ENCODE measurements at places on chromosomes 12 and 14.

GRCh38 chr12:14769466-14769968, 33.8 kb downstream of the WBP11 start:
- no peak for DNase-seq

- DNase-seq = no peak
Measured at GRCh38 chr12:43271659-43272058, 280.3 kb downstream of the ADAMTS20 start.

- no peak for DNase-seq
Measured at GRCh38 chr14:87207756-87208155, 785.2 kb downstream of the GALC start.

DNA sequence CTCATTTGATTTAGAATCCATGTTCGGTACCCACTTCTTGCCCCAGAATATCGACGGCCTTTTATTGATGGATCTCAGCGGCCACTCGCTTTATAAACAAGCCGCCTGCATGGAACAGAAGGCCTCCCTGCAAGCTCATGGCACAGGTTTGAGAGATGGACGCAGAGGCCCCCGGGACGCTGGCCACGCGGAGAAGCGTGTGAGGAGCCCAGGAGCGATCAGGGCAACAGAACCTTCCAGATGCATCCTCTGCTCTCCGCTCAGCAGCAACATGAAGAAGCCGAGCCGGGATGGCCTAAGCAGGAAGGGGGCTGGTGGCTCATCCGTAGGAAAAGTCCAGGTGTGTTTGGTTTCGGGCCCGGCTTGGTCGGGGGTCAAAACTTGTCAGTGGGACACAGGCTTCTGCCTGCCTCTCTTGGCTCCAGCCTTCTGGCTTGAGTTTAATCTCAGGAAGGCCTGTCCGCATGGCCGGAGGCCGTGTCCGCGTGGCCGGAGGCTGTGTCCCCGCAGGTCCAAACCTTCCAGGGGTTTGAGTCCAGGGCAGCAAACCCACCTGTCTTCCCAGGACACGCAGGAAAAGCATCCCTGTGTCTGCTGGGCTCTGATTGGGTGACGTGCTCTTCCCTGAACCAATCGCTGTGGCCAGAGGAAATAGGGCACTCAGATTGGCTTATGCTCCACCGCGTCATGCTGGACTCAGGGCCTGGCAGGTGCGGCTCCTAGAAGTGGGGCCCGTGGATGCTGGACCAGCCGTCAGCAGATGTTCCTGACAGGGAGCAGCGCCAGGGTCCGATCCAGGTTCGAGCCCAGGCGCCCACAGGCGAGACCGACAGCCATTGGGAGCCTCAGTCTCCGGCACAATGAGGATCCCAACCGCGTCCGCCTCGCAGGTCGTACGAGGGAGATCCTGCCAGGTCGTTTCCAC, 65.0 kb downstream of the GALNT9 start:
- no peak for DNase-seq

GRCh38 chr12:31215518-31216232, 110.3 kb downstream of the SINHCAF start:
- no peak for DNase-seq

DNA sequence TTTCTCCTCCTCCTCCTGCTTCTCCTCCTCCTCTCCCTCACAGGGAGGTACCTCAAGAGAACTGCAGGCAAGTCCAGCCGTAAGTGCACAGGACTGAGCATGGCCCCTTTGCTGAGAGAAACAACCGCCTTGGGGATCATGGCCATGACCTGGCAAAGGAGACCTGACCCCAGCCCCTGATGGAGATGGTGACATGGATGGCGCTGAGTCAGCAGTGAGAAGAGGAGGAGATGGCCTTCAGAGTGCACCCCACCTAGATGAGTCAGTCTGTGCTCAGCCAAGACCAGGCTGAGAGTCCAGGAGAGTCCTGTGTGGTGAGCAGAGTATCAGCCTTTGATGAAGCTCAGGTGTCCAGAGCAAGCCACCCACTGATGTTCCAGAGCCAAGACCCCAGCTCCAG, 36.4 kb downstream of the MEG3 start:
- no peak for DNase-seq

DNA sequence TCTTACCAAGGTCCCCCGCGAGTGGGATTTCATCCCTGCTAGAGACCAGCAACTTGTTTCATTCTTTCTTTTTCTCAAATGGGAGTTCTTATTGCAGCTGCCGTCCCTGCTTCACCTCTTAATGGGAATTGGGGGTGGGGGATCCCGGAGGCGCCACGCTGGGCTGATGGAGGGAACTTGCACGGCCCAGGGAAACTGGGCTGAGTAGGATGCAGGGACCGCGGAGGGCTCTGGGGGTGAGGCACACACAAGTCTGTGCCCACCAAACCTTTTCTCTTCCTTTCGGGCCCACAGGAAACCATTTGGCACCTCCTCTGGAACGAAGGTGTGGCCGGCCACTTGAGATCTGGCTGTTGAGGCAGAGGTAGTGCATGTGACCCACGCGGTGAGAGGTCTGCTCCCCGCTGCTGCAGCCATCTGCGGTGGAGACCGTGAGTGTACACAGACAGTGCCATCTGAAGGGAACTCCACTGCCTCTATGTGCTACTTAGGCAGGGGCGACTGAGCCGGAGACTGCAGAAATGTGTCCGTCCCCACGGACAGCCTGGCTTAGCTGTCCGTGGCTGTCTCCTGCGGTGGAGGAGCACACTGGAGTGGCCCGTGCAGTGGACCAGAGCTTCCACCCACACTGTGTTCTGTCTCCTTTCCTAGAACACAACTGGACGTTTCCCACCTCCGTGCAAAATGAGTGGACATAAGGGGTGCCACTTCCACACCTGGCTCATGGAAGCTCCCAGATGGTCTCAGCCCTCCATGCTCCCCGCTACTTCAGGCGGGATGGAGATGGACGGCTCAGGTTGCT, 42.1 kb upstream of the TESC start:
- no peak for DNase-seq

- DNase-seq = no peak
Measured at GRCh38 chr14:59591641-59592370, 15.2 kb upstream of the CCDC175 start.

GRCh38 chr12:128784030-128784760, 39.6 kb downstream of the SLC15A4 start:
- DNase-seq = no peak

DNA sequence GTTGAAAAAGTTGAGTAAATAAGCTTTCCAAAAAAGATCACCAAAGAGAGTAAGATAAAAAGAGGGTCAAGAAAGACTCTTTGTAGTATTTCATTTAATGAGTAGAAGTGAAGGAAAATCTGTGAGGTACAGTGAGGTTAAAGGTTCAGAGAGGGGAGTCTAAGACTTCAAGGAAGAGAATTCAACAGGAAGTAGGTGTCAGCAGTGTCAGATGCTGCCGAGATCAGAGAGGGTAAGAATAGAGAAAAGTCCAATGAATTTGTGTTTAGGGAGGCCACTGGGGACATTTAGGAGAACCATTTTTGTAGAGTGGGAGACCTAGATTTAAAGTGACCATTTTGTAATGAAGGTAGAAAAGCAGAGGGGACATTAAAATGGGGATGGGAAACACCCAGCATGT, 71.6 kb upstream of the KRAS start:
- no peak for DNase-seq

GRCh38 chr14:105417690-105418121, 1.9 kb upstream of the MTA1 start:
- no peak for DNase-seq

DNA sequence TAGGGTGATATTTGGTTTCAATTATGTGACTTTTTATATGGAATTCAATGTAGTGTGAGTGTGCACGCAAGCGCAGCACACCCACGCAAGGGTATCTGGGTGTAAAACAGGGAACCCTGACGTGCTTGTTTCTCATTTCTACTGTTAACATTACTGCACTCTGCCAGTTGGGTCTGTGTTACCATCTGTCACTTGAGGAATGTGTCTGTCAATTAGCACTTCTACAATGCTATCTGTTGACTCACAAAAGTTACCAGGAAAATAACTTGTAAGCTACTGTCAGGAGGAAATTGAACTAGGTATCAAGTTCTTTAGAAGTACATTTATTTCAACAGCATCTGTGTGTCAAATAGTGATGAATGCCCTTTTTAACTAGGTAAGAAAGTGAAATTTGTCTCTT, 695.5 kb upstream of the LRFN5 start:
- DNase-seq = no peak

GRCh38 chr12:19810213-19810612, 370.9 kb downstream of the AEBP2 start:
- DNase-seq = no peak

- DNase-seq = no peak
Measured at GRCh38 chr12:57389033-57389432, 41.8 kb downstream of the R3HDM2 start.

DNA sequence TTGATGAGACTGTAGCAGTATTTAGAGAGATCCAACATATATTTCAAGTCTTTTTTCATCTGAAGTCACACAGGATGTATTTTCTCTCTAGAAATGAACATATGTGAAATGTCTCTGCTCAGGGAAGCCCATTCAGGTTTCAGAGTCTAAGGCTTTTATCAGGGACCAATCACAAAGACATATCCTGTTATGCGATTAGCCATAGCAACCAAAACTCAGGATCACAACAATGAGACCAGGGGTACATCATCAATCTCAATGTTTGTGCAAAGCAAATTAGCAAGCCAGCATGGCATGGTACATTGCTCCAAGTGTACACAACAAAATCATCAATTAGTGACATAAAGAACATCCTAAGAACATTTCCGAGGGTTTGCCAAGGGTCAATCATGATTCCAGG, 99.2 kb upstream of the AMN1 start:
- no peak for DNase-seq

DNA sequence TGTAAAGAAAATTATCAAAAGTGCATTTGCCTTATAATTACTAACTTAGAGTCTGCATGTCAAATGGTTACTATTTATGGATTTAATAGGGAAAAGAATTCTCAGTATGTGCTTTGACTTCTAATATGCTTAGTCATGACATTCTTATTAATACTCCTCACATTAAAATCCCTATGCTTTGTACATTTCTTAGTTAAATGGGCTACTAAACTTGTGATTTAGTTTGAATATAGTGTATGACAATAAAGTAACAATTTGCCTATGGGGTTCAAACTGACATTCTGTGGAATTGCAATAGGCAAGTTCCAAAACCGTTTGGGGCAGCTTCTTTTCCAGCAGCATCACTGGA, 361.9 kb upstream of the TMTC1 start:
- no peak for DNase-seq

DNA sequence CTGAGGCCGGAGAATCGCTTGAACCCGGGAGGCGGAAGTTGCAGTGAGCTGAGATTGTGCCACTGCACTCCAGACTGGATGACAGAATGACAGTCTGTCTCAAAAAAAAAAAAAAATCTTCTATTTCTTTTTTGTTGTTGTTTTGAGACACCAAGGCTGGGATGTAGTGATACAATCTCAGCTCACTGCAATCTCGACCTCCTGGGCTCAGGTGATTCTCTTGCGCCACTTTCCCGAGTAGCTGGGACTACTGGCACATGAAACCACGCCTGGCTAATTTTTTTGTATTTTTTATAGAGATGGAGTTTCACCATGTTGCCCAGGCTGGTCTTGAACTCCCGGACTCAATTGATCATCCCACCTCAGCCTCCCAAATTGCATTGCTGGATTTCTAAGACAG, 7.3 kb upstream of the SNRNP35 start:
- DNase-seq = no peak

Measured in SIG-M5 (cell line).